NCI-H1048 (cell line): ENCODE measurements at places on chromosomes 6 and 20.
A peak's percentile ranks its signal among the peaks of the same experiment; 100 is the strongest.

DNA sequence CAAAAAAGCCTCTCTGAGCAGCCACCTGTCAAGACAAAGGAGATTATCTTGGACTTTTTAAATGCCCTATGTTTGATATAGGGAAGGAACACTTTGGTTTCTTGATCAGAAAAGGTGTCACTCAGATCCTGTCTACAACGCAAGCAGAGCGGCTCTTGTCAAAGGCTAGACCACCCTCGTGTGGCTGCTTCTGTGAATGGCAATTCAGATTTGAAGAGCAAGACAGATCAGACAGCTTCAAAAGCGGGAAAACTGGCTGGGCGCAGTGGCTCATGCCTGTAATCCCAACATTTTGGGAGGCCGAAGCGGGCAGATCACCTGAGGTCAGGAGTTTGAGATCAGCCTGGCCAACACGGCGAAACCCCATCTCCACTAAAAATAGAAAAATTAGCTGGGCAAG, 10.1 kb upstream of the NXT1 start:
- no peak for DNase-seq

GRCh38 chr20:53210041-53210440, 237.9 kb downstream of the TSHZ2 start:
- DNase-seq = no peak

GRCh38 chr20:24828992-24829648, 119.9 kb upstream of the CST7 start:
- no peak for DNase-seq

DNA sequence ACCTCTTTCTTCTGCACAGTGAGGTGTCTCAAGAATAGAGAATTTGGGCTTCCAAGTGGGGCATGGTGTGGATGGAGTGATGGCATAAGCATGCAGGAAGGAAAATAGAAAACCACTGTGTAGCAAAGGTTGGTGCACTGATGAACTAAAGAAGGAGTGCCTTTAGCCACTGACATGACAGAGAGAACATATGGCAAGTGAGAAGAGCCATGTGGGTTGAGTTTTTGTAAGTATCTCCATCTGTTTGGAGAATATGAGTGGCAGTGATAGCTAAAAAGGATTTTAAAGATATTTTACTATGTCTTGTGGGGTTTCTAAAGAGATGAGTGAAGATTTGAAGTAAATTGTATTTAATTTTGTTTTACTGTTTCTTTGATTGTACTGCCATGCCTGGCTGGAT, 160.5 kb upstream of the GRIK2 start:
- no peak for DNase-seq

GRCh38 chr20:52290569-52290968, 99.0 kb upstream of the ZFP64 start:
- DNase-seq = no peak

DNA sequence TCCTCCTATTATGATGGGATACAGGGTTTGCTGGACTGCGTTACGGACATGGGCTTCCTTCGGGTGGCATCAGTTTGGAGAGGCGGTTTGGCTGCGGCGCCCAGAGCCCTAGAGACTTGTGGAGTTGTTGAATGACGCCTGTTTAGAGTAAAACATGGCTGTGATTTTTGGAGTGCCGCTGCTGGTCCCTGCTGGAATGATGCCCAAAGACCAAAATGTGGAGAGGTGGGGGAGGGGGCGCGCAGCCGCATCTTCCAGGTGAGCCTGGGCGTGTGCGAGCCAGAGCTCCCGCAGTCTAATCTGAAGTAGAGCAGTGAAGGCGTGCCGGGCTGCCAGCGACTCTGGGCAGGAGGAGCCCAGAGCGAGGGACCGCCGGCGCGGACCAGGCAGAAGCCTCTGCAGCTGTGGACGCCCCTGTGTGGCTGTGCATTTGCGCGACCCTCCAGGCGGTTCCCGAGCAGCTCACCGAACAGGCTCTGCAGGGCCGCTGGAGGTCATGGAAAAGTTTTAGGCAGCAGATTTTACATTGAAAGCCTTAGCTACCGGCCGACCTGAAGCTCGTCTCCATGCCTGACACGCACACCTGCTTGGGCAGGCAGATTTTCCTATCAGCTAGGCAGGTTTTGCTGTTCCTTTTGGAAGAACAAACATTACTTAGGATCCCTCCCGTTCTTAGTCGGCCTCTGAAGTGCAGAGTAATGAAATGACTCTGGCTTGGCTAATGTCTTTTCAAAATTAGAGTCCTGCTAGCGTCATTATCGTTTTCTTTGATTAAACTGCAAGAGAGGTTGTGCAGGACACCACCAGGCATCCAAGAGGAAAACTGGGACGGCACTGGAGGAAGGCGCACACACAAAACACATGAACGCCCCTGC, 298.2 kb downstream of the PHACTR1 start:
- no peak for DNase-seq

- DNase-seq = no peak
These were observed 229.7 kb upstream of the MARCKS start for GRCh38 chr6:113627480-113627879.

DNA sequence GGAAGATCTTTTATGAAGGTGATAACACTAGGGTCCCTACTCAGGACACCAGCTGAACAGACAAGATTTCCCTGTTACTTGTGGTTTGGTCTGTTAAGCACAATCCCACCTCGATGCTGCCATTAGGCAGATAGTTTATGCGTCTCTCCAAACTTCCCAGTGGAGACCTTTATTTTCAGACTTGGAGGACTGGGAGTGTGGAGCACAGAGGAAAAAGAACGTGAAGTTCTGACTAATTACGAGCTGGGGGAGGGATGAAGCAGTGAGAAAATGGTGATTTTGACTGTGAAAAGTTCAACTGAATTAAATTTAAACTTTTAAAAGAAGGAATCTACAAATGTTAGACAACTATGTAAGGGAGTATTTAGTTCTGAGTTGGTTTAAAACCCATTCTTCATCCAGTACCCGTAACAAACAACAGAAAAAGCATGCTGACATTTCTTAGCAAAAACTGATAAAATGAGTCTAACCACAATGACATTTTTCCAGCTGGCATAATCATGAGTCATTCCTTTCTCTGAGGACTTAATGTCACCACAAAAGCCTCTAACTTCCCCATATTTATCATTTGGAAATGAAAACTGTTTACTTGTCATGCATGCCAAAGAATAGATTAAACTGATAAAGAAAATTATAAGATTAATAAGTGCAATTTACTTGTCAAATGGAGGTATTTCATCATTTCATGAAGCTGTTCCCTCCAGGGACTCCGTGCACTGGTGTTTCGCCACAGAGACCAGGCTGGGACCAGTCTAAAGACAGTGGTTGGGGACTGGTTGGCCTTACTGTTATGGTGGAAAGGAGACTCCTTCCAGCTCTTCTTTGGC, 113.3 kb upstream of the SSTR4 start:
- DNase-seq = no peak

GRCh38 chr6:134249239-134249758, 68.6 kb downstream of the SGK1 start:
- no peak for DNase-seq

- DNase-seq = no peak
These were observed 626.5 kb upstream of the MAP3K7 start for GRCh38 chr6:91213229-91213901.

DNA sequence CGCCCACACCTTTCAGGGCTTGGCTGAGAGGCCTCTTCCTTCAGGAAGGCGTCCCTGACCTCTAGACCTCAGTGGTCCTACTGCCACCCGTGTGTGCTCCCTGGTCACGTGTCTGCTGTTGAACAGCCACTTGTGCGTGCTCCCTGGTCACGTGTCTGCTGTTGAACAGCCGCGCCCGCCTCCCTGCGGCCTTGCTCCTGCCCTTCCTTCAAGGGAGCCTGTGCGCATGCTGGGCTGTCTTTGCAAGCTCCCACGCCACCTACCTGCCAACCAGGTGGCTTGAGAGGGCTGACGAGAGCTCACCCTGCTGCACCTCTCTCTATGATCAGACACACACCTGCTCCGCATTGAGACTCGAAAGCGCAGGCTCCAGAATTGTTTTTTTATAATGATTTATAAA, 179.3 kb downstream of the BMP7 start:
- no peak for DNase-seq

DNA sequence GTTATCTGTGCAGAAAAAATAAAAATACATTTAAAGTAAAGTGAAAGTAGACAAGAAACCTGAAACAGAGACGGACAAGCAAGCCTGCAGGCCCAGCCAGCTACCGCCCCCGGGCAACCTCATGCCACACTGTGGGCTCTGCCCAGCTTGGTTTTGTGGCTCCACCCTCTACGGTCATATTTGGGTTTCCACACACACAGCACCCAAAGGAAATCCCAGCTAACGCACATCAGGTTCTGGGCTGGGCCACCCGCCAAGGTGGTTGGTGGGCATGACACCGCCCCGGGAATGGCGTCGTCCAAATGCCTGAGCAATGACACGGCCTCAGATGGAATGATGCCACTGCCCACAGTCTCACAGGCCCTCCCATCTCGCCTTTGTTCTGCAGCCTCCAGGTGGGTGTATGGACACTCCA, 22.9 kb downstream of the FAM110A start:
- no peak for DNase-seq

DNA sequence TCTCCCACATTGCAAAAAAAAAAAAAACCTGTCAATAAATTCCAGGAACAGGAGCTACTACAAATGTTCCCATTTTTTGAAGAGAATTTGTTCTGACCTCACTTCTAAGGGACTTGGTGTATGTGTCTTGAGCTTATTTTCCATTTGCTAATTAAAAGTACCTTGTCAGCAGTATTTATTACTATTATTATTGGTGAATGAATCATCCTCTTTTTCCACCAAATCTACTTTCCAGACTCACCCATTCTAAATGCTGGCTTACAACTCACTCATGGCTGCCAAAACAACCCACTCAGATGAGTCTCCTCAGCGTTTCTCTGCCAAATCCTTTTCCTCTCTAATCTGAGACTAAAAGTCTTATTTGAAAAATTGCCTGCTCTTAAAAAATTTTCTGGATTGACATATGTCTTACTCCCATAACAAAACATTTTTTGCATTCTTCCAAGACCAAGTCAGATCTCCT, 33.2 kb upstream of the TASP1 start:
- DNase-seq = no peak

DNA sequence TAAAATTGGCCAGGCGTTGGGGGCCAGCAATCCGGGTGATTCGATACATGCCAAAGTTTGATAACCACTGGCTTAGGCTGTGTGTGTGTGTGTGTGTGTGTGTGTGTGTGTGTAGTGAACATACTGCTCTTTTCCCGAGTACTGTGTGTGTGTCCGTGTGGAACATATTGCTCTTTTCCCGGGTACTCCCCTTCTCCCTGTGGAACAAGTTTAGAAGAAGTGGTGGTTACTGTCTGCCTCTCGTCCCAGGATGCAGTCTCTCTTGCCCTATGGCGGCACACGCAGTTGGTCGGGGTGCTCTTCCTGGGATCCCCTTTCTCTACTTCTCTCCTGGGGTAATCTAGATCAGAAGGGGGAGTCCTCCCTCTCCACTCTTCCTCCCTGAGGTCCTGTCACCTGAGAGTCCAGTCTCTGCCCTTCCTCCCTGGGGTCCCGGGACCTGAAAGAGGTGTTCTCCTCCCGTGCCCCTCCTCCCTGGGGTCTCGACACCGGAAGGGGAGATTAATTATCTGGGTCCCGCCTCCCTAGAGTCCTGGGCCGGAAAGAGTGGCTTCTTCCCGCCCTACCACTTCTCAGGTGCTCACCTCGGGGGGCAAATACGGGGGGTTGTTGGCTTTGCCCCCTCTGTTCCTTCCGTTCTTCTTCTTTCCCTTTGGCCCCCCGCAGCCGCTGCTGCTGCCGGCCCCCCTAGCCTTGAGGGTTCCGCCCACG, 516 bp downstream of the GTPBP2 start:
- peak; percentile 42 for DNase-seq

DNA sequence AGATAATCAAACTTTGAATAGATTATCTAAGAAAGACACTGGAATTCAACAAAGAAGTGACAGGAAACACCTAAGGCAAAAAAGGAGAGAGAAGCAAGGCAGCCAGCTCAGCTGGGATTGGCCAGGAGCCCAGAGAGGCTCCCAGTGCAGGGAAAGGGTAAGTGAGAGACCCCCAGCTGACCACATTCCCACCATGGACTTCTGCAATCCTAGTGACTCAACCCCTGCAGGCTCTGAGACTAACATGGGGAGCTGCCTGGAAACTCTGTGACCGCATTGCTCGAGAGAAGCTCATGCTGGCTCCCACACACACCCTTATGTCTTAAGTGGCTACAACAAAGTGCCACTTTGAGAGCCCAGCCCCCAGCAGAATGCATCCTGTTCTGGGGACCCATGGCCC, 215.1 kb downstream of the PACRG start:
- no peak for DNase-seq

DNA sequence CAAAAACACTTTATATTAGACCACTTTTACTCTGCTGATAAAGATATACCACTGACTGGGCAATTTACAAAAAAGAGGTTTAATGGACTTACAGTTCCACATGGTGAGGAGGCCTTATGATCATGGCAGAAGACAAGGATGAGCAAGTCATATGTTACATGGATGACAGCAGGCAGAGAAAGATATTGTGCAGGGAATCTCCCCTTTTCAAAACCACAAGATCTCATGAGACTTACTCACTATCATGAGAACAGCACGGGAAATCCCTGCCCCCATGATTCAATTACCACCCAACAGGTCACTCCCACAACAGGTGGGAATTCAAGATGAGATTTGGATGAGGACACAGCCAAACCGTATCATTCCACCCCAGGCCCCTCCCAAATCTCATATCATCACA, 1383.8 kb upstream of the MAP3K7 start:
- DNase-seq = no peak

DNA sequence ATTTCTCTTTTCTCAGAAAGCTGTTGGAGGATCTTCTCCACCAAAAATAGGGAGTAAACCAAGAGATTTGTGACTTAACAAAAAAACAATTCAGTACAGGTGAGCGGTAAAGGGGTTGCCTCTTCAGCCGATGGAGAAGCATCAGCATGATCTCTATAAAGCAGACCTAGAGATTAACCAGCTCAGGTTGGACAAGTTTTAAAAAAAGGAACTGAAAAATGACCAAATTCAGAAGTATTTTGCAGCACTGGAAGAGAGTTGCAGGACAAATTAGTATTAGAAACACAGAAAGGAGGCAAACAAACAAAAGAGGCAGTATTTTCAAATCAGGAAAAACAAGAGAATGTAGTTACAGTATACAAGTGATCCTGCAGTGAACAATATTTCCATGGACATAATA, 39.6 kb upstream of the ZNF184 start:
- DNase-seq = no peak
